ENCODE measurements at places on chromosomes 3 and 15.

GRCh38 chr3:192850451-192850981, 67.1 kb downstream of the MB21D2 start:
- DNase-seq: peak; percentile 87

- DNase-seq: no peak
Observed at GRCh38 chr3:71780430-71780829, 4.5 kb downstream of the PROK2 start.

- peak; percentile 56 for DNase-seq
Observed at GRCh38 chr3:128383316-128384235, 83.1 kb downstream of the DNAJB8 start.

DNA sequence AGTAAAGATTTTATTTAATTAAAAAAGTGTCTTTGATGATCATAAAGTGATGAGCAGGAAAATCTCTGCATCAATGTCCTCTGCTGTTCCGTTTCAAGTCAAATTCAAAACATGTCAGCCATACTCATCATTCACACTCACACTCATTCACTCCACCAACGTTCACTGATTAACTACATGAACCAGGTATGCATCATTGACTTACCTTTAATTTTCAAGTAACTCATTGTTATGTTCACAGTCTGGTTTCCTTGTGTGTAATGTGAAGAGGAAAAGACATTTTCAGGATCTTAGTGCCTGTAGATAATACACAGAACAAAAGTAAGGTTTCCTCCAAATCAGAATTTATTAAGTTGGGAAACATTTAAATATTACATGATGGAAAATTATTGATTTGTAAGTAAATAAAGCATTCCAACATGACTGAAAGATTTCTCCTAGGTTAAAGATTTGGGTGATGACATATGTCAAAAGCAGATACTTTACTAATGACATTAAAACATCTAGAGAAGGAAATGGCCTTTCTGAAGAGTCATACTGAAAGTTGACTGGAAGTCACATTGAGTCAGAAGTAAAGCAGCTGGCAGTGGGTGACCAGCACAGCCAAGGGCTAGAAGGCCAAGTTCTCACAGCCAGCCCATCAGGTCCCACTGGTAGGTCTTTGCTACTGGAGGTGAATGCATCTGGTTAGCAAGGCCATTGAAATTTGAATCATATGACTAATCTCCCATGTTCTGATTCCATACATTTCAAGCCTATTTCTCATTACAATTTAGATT, 251.9 kb downstream of the CDIN1 start:
- DNase-seq: peak; percentile 97

DNA sequence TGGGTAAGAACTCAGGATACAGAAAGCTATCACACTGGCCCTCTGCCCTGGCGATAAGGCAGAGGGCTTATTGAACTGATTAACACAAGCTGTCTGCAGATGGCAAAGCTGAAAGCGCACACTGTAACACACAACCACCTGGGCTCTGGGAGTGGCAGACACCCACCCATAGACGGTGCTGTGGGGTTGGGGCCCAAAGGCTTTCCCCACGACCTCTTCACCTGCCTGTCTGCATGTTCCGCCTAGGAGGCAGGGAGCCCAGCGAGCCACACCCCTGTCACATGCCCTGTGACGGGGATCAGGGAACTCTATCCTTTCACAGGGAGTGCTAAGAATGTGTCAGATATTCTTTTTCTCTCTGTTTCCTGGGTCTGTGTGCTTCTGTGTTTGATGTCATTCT, 12.1 kb upstream of the TFG start:
- DNase-seq: no peak
